ENCODE measurements at places on chromosomes 4 and X.

DNA sequence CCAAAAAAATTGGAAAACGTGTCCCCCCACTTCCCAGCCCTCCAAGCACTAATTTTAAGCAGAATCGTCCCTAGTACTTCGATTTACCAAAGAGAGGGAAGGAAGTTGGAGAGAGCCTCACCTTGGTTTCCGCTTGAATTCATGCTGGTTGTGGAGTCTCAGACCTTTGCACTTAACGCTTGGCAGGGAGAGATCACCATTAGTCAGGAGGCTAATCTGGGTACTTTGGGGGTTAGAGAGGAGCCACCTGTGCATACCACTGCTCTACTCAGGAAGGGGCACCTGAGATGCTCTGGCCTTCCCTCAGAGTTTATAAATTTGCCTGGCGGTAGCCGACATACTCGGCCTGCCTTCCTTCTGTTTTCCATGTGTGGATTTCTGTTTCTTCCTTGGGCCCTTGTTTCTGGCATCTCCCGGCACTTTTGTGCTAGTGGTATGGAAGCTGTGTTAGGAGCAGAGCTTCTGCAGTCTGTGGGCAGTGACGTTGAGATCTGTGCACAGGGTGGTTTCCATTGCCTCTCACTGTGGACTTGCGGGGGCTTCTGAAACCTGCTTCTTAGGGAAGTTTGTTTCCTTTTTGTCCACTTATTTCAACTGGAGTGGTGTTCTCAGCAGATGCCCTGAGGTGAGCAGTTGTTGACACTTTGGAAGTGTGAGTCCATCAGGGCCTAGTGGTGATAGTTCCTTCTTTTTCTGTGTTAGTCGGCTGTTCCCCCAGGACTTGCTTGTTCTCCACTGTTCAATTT lies 104.2 kb downstream of the TMEM131L start:
- H3K27me3 ChIP-seq = no peaks in the 10 kb centered on the region
- H3K36me3 ChIP-seq = peaks cover 41% of the 10 kb centered on the region
- peak overlapping the region; percentile 28 for H3K27ac ChIP-seq
- no peaks in the 10 kb centered on the region for H3K4me1 ChIP-seq

GRCh38 chr4:153143527-153144348 lies 60.5 kb upstream of the TRIM2 start:
- H3K36me3 ChIP-seq = no peaks in the 10 kb centered on the region
- no peaks in the 10 kb centered on the region for H3K27me3 ChIP-seq
- peaks cover 14% of the 10 kb centered on the region for H3K4me1 ChIP-seq

DNA sequence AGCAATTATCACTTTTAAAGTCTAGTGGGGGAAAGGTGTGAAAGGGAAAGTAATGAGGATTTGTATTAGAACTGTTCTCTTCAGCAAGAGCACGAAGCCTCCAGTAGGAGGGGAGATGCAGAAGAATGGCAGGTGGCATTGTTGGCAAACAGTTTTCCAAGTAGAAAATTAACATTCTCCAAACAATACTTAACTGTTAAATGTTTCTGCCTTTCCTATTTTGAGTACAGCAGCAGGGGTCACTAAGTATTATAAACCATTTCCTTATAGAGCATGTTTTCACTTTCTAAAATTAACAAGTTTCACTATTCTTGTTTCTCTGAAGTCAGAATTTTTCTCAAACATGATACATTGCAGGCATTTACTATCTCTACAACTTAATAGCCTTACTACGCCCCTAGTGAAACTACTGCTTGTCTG lies 58.7 kb downstream of the LEF1 start:
- no peaks in the 10 kb centered on the region for H3K27me3 ChIP-seq
- no peak overlapping the region for H3K27ac ChIP-seq
- no peak overlapping the region for H3K4me3 ChIP-seq

DNA sequence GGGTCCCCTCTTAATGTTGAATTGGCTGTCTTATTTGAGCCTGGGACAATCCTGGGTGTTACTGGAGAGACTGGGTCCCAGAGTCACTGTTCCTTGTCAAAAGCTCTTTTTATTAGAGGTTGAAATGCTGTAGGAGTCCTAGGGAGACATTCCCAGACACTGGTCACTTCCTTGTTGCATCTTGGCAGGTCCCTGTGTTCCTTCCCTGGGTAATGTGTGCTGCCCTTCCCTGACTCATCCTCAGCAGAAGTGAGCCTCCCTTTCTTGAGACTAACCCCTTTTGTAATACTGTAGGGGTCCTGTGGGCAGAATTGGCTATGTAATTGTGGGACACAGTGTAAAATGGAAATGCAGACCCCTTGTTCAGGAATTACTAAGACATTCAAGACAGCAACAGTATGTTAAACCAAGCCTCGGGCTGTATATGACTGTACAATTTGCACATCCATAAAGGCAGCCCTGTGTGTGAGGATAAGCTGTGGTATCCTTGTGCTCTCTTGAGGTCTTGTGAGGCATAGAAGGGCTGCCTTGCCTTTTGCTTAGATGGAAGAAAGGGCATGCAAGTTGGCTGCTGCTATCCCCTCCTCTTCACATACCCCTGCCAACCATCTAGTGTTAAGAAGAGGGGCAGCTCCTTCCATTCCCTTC lies 53.5 kb downstream of the DCLK2 start:
- H3K4me1 ChIP-seq = peaks cover 8% of the 10 kb centered on the region
- no peaks in the 10 kb centered on the region for H3K36me3 ChIP-seq
- H3K27me3 ChIP-seq = no peaks in the 10 kb centered on the region
- no peak overlapping the region for H3K27ac ChIP-seq

GRCh38 chr4:16480011-16480410 lies 253.7 kb upstream of the TAPT1 start:
- H3K4me1 ChIP-seq = no peaks in the 10 kb centered on the region
- no peak for DNase-seq
- H3K27ac ChIP-seq = no peak overlapping the region

- no peak overlapping the region for H3K4me3 ChIP-seq
- DNase-seq = no peak
- no peaks in the 10 kb centered on the region for H3K36me3 ChIP-seq
- no peak overlapping the region for H3K27ac ChIP-seq
- no peaks in the 10 kb centered on the region for H3K4me1 ChIP-seq
Observed at GRCh38 chr4:3720466-3720865, 45.7 kb upstream of the ADRA2C start.

GRCh38 chr4:110417136-110417535 lies 58.8 kb upstream of the ENPEP start:
- H3K4me3 ChIP-seq = no peak overlapping the region
- H3K27me3 ChIP-seq = no peaks in the 10 kb centered on the region
- no peaks in the 10 kb centered on the region for H3K4me1 ChIP-seq
- H3K27ac ChIP-seq = no peak overlapping the region
- DNase-seq = no peak

GRCh38 chrX:103878466-103879122 lies 46.5 kb upstream of the RAB9B start:
- H3K4me3 ChIP-seq = no peak overlapping the region
- H3K36me3 ChIP-seq = no peaks in the 10 kb centered on the region
- DNase-seq = no peak
